ENCODE measurements at places on chromosomes 2 and 18.

DNA sequence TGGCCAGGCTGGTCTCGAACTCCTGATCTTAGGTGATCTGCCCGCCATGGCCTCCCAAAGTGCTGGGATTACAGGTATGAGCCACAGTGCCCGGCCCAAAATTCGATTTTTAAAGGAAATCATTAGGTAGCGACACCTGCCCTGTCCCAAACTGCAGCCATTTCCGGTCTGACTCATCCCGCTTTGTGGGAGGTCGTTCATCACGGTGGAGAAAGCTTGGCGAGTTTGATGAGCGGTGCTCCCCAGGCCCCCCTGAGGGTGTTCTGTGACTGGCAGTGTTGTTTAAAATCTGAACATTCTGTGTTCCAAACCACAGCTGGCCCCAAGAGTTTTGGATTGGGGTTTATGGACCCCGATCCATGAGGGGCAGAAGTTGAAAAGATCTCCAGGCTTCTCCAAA lies 53.0 kb upstream of the GLI2 start:
- no peak for DNase-seq

DNA sequence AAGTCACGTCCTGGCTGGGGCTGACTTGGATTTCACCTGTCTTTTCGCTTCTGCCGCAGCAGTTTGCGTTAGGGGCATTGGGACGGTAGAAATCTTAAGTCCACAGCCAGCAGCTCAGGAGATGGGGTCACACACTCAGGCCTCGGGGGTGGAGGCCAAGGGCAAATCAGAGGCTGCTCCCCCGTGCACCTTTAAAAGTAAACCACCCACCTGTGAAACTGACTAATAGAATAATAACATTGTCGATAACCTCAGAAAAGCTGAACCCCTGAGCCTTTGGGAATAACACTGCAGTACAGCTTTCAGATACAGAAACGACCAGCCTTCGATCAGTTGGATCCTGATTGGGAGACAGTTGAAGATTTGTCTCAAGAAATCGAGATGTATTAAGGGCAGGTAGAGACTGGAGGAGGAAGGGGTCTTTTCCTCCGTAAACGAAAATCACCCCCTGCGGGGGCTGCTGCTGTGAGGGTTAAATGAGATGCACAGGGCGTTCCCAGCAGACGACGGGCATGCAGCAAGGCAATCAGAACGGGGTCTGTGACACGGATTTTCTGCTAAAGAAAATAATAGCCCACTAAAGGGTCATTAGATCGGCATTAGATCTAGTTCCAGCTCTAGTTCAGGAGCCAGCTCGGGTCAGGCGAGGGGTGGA lies 16.4 kb upstream of the NFATC1 start:
- DNase-seq: no peak

GRCh38 chr18:79186649-79187048 lies 117.5 kb downstream of the ATP9B start:
- DNase-seq: no peak

GRCh38 chr18:12296457-12296856 lies 11.6 kb upstream of the TUBB6 start:
- DNase-seq: no peak

- no peak for DNase-seq
Observed at GRCh38 chr2:218292048-218293014, at the start of gene TMBIM1. Gene TMBIM1 (minus strand): TSS chr2:218292503. CDS start chr2:218282141, 10,362 bp downstream.

Data from AG04450 (cell line).